ENCODE measurements at places on chromosomes 2 and 18.

DNA sequence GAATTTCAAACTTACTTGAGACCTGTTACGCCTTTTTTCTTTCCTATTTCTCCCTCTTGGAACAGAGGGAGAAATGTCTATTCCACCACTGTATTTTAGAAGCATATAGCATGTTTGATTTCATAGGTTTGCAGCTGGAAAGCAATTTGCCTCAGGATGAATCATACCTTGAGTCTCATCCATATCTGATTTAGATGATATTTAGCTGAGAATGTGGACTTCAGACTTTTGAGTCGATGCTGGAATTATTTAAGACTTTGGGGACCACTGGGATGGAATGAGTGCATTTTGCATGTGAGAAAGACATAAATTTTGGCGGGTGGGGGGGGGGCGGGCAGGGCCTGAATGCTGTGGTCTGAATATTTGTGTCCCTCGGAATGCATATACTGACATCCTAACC is 282.7 kb upstream of the STON1 start:
- no peak for DNase-seq

- no peak for DNase-seq
Measured at GRCh38 chr2:102078773-102079172, 63.8 kb upstream of the IL1R1 start.

DNA sequence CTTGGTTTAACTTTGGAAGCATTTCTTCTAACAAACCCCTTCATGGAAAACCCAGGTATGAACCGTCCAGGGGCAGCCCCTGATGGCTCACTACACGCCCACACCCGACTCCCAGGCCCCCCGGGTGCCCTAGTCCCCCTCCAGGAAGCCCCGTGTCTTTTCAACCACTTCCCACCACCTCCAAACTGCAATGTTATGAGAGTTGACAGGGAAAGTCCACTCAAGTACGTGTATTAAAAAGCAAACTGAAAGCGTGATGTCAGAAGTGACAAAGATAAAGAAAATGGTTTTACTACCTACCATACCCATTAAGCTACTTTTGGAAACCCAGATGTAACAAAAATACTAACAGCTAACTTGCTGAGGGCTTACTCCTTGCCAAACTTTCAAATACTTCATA is 51.5 kb downstream of the L3MBTL4 start:
- DNase-seq: no peak

DNA sequence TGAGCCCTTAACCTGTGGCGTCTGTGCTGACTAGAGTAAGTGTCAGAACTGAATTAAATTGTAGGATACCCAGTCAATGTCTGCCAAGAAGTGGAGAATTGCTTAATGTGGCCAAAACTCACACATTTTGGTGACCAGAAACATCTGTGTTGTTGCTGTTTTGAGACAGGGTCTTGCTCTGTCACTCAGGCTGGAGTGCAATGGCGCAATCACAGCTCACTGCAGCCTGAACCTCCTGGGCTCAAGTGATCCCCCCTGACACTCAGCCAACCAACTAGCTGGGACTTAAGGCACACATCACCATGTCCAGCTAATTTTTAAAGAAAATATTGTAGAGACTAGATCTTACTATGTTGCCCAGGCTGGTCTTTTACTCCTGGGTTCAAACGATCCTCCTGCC is 34.4 kb upstream of the RTN4 start:
- no peak for DNase-seq

DNA sequence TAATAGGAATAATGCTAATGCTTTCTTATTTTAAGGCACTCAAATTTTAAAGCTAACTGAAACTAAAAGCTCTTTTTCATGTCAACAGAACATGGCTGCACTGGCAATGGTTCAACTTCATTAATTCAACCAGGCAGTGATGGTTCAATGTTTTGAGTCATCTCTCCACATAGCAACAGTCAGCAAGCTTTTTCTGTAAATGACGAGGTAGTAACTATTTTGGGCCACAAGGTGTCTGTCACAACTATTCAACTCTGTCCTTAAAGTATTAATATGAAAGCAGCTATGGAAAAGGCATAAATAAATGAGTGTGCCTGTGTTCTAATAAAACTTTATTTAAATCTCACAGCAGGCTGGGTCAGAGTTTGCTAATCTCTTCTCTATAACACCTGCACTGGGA is 1425.6 kb upstream of the PIK3C3 start:
- DNase-seq: no peak
